ENCODE measurements at places on chromosomes 7 and 10.

DNA sequence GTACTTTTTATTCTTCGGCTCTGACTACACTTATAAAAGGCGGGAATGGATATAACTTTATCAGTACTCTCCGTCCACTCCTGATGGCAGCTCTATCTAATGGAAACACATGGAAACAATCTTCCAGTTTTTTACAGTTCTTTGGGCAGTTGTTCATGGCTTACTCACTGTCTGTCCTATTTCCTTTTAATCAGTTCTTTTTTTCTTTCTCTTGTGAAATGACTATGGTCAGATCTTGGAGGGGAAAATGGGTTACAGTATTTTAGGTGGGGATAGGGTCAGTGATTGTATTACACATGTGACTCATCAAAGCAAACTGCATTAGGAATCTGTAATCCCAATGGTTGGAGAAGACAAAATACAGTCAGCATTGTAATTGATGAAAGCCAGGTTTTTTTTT is 112.4 kb downstream of the BICC1 start:
- no peak for DNase-seq

DNA sequence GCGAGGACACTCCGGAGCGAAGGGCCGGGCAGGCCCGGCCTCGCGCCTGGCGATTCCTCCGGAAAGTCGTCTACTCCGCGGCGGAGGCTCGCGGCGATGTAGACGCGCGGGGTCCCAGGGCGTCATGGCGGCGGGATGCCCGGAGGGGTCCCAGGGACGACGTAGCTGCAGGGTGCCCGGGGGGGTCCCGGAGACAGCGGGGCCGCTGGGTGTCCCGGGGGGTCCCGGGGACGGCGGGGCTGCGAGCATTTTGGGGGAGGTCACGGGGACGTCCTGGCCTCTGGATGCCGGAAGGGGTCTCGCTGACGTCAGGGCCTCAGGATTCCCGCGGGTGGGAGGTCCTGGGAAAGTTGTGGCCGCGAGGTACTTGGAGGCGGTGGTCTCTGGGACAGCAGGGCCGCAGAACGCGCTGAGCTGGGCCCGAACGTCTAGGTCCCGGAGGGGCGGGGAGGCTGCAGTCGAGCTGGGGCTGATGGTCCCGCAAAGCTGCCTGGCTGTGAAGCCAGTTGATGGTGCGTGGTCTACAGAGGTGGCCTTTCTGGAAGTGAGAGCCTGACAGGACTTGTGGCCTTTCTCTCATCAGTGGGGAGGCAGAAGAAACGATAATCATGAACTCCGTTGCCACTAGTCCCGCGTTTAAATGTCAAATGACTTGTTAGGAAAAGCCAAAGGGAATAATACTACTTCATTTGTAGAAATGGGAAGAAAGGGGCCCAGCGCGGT is 637 bp downstream of the HSPA14 start:
- DNase-seq = peak; percentile 29

DNA sequence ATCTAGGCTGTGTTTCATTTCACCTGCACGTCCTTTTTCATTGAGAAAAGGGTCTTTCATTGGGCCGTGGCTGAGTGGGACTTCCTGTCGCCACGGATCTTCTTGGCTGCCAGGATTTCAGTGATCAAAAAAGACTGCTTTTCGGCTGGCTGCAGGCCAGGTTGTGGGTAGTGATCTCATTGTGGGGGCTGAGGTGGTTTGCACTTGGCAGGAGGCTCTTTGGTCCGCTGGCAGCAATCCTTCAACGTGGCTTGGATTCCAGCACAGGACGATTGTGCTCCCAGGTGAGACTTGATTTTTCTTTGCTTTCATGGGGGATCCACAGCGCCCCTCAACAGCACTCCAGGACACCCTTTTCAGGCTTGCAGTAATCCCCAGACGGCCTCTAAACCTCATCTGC is 29.0 kb upstream of the ZNF273 start:
- DNase-seq = no peak

GRCh38 chr10:95229724-95230627 is 35.9 kb downstream of the ACSM6 start:
- no peak for DNase-seq

- no peak for DNase-seq
Measured at GRCh38 chr7:55019691-55020465, 1.1 kb downstream of the EGFR start.

DNA sequence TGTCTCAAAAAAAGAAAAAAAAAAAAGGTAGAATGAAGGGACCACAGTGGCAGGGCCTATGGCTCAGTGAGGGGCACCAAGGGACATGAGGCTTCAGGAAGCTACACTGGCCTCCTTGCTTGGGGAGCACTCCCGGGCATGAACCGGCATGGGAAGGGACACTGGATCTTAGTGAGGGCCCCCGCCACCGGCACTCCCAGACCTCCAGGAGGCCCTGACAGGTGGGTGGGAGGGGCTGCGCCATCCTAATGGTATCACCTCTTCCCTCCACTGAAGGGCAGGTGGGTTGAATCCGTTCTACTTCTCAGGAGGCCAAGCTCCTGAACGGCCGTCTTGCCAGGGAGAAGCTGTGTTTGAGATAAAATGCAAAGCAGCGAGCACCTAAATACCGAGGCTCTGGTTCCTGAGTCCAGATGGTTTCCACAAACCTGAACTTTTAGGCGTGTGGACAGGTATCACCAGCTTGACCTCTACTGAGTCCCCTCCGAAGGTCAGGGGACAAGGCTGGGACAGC is 69.8 kb downstream of the C10orf143 start:
- DNase-seq = no peak

DNA sequence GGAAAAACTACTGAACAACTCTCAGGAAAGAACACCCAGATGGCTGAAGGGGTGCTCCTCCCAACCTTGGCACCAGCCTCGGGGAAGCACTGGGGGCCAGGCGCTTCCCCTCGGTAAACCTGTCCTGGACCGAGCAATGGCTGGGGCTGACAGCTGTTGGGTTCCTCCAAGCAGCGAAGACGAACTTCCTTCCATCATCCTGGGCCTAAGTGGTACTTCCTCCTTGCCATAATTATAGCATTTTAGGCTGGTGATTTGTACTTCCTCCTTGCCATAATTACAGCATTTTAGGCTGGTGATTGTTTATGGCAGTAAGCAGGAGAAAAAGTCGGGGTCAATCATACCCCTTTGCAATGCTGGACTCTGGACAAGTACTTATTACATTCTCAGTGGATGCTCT is 69.3 kb downstream of the MYOF start:
- peak; percentile 10 for DNase-seq

GRCh38 chr10:80660266-80660665 is 122.6 kb downstream of the SH2D4B start:
- DNase-seq = no peak

DNA sequence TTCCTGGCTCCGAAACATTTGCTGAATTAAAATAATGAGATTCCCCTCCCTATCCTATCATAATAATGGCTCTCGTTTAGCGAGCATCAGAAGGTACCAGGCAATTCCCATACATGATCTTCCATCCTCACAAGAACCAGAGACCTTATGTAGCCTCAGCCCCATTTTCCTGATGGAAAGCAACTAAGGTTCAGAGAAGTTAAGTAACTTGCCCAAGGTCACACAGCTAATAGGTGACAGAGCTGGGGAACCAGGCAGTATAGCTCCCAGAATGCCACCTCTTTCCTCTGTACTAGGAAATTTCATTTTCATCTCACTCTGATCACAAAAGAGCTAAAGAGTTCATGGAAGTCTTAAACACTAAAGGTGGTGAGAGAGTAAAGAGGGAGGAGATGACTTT is 2.4 kb downstream of the SLIT1 start:
- DNase-seq = no peak

DNA sequence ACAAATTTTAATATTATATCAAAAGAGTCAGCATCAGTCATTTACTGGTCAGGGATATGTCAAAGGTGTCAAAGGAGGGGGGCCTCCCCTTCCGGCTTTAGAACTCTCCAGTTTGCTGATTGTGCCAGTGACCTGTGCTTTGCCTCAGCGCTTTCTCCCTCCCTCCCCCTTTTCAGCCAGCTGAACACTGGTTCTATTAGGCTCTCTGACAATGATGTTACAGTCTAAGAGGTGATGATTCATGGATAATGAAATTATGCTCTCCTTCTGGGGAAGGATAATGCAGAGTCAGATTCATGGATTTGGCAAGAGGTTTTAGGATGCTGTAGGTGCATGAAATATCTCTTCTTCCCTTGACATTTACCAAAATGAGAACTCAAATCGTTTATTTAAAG is 6.1 kb downstream of the LRRTM3 start:
- DNase-seq = no peak

DNA sequence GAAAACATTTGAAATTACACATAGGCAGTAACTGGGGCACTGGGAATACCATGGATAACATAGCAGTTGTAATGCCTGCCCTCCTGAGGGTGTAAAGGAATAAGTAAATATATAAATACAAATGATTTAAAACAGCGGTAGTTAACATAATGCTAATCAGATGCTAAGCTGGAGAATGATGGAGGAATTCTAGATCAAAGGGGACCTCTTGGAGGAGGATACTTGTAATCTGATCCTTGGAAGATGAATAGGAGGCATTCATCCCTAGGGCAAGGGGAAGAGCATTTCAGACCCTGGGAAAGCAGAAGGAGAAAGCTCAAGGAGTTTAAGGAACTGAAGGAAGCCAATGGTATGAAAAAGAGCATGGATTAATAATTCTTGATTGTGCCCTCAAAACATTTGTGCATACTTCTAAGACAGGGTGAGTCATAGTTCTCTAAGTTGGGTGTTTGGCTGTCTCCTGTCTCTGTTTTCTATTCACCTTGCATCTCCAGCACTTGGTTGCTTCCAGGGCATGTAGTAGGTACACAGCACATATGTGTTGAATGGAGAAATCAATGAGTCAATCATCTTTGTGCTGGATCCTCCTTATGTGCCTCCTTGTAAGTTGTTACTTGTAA is 54.8 kb upstream of the PLPP4 start:
- no peak for DNase-seq

- DNase-seq = peak; percentile 49
Measured at GRCh38 chr7:71733107-71733870, 601.3 kb downstream of the GALNT17 start.

- DNase-seq = no peak
Measured at GRCh38 chr7:83613232-83613631, 35.7 kb downstream of the SEMA3E start.

DNA sequence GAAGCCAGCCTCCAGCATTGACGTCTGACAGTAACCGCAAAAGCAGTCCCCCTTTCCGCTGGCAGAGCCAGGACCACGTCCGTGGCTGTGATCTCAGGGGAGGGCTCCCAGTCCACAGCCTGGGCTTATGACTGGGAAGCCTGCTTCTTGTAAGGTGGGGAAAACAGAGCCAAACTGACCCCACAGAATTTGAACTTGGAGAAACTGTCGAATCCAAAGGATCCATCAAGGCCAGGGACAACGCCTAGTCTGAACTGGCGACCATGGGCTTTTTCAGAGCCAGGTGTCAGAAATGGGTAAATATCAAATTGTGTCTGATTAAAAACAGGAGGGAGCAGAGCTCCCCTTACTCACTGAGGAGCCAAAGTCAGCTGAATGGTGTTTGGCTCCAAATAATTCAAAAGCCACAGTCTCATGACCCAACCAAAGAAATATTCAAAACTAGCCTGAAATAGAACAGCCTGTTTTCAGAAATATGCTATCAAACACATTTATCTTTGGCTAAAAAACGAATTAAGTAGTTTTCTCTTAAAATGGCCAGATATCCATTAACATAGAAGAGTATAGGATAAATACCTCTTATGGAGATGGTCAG is 751.4 kb upstream of the GALNT17 start:
- DNase-seq = no peak

DNA sequence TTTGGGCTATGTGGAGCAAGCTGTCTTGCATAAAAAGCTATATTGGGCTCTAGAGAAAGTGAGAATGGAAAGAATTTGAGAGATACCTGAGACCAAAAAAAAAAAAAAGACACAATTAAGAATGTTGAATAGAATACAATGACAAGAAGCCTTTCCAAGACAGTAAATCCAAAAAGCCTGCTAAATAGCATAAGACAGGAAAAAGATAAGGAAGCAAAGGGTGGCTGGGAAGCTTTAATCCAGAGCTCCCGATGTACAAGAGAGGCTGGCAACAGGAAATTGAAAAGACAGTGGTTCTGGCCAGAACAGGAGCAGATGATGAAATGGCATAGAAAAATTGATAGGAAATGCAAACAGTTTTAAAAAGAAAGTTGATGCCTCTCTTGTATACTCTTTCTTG is 174.9 kb downstream of the CACNA2D1 start:
- no peak for DNase-seq

DNA sequence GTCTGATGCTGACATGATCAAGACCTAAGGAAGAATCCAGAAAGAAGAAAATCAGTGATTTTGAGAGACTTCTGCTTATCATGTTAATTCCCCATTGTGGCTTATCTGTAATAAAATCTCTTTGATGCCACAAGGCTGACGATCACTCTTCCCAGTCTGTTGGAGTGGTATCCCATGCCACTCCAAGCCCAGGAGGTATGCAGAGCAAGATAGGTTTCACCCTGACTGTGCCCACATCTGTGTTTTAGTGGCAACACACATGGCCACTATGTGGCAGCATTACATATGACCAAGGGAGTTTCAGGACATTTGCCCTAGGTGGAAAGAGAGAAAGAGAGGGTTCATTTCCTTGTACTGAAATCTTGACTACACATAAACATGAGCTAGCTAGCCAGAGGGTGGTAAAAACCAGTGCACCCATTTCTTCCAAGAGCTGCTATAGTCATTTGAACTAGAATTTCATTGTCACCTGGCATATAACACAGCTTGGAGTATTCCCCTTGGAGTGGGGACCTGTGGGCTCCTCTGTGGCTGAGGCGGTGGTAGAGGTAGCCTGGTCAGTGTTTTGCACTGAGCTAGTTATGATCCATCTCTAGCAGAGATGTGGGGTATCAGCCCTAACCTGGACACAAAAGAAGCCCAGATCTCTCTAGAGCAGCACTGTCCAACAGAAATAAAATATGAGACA is 20.8 kb downstream of the LAMB4 start:
- DNase-seq = no peak

GRCh38 chr10:133104963-133105640 is 17.4 kb downstream of the ADGRA1 start:
- DNase-seq = no peak

DNA sequence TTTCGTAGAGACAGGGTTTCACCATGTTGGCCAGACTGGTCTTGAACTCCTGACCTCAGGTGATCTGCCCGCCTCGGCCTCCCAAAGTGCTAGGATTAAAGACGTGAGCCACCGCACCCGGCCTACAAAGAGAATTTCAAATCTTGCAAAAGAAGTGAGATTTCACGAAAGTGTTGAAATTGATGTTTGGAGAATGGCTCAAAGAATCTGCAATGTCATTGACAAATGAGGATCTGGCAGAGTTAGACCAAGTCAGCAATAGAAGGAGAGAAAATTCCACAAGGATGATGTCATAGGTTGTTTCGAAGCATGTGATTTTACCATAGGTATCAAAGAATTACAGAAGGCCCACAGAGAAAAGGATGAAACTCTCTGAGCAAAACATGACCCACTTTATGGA is 71.7 kb downstream of the LYZL2 start:
- DNase-seq = no peak

- no peak for DNase-seq
Measured at GRCh38 chr7:98991141-98991540, 112.8 kb downstream of the TRRAP start.

GRCh38 chr10:113960617-113961181 is 83.0 kb upstream of the ADRB1 start:
- peak; percentile 65 for DNase-seq

DNA sequence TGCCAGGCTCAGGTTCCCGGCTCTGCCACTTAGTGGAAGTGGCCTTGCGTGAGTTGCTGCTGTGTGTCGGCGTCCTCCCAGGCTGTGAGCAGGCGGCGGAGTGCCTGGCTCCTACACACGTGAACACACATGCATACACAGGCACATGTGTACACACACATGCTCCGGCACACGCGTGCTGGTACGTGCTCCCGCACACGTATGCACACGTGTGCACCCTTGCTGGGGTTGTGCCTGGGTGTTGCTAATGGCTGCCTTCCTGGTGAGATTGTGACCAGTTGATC is 107.6 kb downstream of the INPP5A start:
- DNase-seq = no peak

All from CD4-positive, alpha-beta T cell treated with Interleukin-12 subunit alpha and Interleukin-12 subunit beta, for 1 hour (primary cell).